Activated CD8-positive, alpha-beta T cell treated with anti-CD3 and anti-CD28 coated beads, Interleukin-2, amount 10 ng/mL, durations not matched to agents 7 days and 5 days (primary cell): ENCODE measurements at places on chromosomes 4 and X.
A peak's percentile ranks its signal among the peaks of the same experiment; 100 is the strongest.

DNA sequence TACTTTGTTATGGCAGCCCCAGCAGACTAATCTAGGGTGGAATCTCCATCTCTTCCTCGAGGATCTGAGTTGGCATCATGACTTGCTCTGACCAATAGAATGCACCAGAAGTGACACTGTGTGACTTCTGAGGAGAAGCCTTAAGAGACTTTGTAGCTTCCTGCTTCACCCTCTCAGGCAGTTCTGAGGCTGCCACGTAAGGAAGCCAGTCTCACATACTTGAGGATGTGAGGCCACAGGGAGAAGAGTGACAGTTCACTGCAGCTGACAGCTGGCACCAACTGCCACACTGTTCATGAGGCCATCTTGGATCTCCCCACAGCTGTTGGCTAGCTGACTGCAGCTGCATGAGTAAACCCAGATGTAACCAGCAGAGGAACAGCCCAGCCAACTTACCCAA is 29.3 kb upstream of the BCOR start:
- peak; percentile 54 for DNase-seq

GRCh38 chr4:8904666-8905065 is 33.0 kb upstream of the HMX1 start:
- DNase-seq, result no peak

DNA sequence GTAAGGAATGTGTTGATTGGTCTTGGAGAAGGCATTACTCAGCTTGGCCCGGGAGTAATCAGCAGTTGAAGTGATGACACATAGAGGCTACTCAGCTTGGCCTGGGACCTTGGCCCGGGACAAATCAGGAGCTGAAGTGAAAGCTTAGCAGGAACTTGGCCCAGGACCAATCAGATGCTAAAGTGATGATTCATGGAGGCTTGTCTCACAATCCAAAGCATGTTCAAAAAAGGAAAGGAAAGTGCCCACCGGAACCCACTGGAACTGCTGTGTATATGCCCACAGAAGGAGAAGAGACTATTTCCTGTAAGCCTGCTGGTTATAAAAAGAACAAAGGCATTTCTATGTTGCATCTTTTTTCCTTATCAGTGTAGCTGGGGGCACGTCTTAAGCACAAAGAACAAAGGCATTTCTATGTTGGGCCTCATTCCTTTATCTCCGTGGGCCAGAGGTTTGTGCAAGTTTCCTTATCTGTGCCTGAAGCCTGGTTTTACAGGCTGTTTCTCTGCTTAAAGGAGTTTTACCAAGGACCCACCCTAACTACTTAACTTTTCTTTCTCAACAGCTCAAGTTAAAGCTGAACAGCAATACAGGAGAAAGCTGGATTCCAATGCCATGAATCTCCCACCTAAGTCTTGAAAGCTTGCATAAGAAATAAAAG is 1176.7 kb downstream of the NLGN4X start:
- no peak for DNase-seq

DNA sequence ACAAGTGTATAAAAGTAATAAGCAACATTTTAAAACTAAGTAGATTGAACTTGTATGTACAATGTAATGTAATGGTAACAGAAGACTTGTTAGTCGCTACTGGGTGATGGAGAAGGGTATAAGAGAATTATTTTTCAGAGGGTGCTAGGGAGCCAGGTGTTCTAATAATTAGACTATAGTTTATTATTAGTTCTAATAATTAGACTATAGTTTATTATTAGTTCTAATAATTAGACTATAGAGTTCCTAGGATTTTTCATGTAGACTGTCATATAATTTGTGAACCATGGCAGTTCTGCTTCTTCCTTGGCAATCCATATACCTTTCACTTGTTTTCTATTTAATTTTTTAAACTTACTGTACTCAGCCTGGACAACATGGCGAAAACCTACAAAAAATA is 117.3 kb upstream of the TSPAN5 start:
- no peak for DNase-seq

- no peak for DNase-seq
These were observed 198.7 kb upstream of the ADAMTS3 start for GRCh38 chr4:72767618-72768302.

DNA sequence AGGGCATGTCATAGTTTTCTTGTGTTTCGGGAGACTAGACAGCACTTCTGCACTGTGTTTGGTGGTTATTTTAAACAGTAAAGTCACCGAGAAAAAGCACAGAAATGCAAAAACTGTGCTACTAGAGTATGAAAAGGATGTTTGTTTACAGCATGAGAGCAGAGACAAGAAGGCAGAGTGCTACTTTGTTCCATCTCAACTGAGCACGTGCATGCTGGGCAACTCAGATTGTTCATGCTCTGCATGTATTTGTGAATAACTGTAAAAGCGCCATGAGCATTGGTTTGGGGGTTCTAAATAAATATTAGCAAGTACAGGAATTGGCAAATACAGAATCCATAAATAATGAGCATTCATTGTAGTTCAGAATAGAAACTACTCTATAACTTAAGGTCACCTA is 7.4 kb downstream of the EVC start:
- no peak for DNase-seq

DNA sequence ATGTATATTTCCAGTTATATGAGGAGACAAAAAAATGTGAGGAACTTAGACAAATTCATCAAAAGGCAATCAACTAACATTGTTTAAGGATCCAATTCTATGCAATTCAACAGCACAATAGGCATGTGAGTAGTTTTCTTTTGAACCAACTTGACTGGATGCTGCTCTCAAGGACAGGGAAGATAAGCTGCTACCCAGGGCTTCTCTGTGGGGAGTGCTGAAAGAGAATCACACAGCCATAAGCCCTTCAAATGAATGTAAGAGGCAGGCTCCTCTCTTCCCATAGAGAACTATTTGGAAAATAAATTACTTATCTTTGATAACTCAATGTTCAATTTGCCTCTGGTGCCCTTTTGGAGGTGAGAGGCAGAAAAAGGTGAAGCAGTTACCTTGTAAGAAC is 1413.6 kb downstream of the PCDH7 start:
- no peak for DNase-seq

GRCh38 chr4:7007142-7007907 is 35.8 kb upstream of the TADA2B start:
- DNase-seq, result no peak

DNA sequence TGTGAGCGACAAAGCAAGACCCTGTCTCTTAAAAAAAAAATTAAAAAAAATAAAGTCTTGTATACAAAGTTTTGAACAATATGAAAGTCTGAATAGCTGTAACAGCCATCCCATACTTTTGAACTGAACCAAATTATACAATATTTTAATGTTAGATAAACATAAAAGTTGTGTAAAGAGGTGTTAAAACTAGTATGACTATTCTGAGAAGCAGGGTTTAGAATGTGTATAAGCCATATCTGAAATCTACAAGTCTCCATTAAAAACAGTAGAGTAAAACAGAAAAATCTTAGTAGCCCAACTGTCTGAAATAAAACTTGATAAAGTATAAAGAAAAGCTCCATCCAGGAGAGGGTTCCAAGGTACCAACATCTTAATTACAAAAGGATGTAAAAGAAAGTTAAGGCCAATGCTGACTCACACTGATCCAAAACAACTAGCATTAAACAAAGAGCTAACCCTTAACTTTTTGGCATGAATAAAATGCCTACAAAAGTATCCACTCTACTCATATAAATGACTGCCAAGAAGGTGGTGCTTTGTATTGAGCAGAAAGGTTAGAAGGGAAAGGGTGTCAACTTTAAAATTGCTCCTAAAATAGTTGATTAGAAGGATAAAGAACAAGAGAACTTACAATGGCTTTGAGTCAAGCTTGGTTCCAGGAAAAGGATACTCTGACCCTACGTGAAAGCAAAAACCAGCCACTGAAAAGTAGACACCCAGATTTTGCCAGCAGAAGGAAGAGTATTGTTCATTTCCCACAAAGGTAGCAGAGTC is 18.5 kb downstream of the CNOT6L start:
- DNase-seq, result no peak

- no peak for DNase-seq
These were observed 108.6 kb downstream of the CENPC start for GRCh38 chr4:67436742-67437141.

DNA sequence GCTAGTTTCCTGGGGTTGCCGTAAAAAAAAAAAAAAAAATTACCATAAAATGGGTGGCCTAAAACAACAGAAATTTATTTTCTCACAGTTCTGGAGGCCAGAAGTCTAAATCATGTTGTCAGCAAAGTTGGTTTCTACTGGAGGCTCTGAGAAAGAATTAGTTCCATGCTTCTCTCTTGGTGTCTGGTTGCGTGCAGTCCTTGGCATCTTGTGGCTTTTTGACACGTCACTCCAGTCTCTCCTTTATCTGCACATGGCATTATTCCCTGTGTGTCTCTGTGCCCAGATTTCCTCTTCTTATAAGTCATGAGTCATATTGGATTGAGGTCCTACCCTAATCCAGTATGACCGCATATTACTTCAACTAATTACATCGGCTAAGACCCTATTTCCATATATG is 38.7 kb downstream of the SPATA4 start:
- no peak for DNase-seq

- DNase-seq, result no peak
These were observed 184.0 kb upstream of the GALNTL6 start for GRCh38 chr4:171629182-171629581.

DNA sequence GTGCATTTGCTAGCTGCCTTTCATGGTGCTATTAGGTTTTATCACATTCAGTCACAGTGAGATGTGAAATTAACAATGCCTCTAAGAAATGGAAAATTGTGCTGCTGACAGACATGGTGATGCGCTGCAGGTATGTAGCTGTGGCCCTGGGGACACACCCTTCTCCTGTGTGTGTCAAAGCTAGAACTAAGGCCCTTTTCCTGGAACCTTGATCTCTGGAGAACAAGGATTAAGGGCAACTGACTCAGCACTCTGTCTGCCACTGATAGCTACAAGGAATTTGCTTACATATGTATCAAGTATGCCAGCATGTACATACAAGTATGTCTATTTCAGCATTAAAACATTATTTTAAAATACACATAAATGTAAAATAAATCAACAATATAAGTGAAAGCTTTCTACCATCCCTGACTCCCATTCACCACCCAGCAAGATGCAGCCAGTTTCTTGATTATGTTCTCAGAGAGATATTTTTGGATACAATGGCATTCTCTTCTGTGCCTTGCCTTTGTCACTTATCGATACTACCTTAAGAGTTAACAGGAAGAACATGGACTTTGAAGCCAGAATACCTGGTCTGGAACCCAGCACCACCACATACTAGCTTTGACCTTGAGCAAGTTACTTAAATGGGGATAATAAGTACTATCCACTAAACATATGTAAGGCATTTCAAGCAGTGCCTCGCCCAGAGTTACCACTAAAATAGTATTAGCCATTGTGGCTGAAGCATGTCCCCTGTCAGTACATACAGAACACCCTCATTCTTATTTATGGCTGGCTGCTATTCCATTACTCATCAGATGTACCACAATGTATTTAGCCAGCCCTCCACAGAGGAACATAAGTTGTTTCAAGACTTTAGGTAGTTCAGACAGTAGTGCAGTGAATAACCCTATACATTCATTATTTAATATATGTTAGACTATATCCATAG is 68.5 kb downstream of the NPNT start:
- no peak for DNase-seq

DNA sequence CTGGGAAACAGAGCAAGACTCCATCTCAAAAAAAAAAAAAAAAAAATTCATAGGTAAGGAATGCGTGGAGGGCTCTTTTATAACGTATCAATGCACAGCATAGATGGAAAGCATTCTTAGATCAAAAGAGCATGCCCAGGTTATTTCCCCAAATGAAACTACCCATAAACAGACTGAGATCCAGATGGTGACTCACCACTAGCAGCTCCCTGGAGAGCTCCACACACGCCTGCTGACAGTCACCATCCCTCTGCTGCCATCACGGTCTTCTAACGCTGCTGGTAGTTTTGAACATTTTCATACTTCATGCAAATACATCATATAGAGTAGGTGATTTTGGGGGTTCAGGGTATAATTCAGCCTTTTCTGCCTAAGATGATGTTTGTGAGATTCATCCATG is 136.9 kb downstream of the ASMT start:
- DNase-seq, result no peak

DNA sequence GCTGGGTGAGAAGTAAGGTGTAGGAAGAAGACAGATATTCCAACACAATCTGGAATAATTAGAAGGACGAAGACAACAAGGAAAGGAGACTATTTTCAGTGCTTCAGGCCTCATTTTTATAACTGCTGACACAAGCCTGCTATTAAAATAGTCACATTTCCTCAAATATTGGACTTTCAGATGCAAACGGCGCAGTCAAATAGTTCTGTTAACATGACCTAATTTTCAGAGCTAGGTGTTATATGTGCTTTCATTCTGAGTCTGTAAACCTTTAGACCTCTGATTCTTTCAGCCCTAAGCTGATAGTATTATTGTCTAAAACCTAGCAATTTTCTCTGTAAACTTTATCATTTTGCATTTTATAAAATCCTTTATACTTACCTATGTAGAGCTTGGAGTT is 261.5 kb downstream of the IL1RAPL1 start:
- no peak for DNase-seq

DNA sequence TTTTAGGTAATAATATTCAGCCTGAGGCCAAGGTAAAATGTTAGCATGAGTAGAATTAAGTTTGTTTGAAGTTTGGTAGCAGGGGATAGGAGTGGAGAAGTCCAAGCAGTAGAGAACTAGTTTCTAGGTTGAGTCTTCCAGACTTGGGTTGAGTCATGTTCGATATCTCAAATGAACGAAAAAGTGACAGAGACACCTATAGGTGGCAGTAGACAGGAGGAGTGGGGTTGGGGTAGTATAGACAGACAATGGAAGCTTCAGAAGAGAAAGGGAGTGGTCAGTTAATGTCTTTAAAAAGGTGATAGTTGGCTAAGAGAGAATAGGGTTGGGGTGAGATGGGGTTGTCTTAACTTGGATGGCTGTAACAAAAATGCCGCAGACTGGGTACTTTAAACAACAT is 58.7 kb upstream of the EMCN start:
- no peak for DNase-seq
